Aorta (tissue), 5 donors: ENCODE measurements at places on chromosomes 4 and X.

DNA sequence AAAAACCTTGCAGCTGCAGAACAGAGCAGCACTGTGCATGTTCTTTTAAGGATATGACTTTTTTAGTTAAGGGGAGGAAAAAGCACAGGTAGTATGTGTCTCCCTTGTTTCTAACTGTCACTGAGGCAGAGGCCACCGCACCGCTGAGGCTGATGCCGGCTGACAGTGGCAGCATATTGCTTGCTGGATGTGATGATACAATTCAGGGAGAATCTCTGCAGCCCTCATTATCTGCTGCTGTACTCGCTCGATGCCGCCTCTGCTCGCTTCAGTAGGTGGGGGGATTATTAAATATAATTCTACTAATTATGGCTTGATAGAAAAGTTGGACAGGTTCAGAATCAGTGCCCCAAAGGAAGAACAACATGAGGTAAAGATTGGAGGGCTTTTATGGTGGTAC is 378.8 kb upstream of the NOCT start:
- no peaks in the 10 kb centered on the region for H3K36me3 ChIP-seq
- H3K27me3 ChIP-seq: no peaks in the 10 kb centered on the region
- no peak overlapping the region for H3K27ac ChIP-seq
- no peak overlapping the region for H3K4me3 ChIP-seq
- no peaks in the 10 kb centered on the region for H3K4me1 ChIP-seq
- DNase-seq: no peak

DNA sequence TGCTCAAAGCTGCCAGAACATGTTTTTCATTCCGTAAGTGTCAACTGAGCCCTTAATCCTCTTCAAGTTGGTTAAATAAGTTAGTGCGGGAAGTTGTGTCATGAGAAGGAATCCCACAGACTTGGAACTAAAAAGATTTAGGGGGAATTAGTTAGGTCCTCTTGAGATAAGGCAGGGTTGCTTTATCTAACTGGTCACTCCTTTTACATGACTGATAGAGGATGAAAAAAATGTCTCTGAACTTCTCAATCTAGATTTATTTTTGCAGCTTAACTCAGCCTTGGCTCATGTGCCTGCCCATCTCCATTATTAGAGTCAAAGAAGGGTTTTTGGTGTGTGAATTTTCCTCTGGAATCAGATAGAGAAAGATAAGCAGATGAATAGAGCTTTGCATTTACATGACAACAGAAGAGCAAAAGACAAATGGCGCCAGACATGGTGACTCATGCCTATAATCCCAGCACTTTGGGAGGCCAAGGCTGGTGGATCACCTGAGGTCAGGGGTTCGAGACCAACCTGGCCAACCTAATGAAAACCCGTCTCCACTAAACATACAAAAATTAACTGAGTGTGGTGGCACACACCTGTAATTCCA is 882.9 kb downstream of the RPA4 start:
- no peak for DNase-seq
- H3K4me3 ChIP-seq: no peak overlapping the region

- H3K27me3 ChIP-seq: no peaks in the 10 kb centered on the region
- no peak overlapping the region for H3K27ac ChIP-seq
- no peak for DNase-seq
- no peaks in the 10 kb centered on the region for H3K4me1 ChIP-seq
- H3K4me3 ChIP-seq: no peak overlapping the region
- H3K36me3 ChIP-seq: no peaks in the 10 kb centered on the region
These were observed 67.6 kb upstream of the DCLK2 start for GRCh38 chr4:150010525-150011126.

GRCh38 chr4:28351826-28352225 is 1491.2 kb downstream of the STIM2 start:
- H3K27me3 ChIP-seq: no peaks in the 10 kb centered on the region
- no peak for DNase-seq
- no peak overlapping the region for H3K4me3 ChIP-seq
- no peaks in the 10 kb centered on the region for H3K36me3 ChIP-seq
- H3K27ac ChIP-seq: no peak overlapping the region

DNA sequence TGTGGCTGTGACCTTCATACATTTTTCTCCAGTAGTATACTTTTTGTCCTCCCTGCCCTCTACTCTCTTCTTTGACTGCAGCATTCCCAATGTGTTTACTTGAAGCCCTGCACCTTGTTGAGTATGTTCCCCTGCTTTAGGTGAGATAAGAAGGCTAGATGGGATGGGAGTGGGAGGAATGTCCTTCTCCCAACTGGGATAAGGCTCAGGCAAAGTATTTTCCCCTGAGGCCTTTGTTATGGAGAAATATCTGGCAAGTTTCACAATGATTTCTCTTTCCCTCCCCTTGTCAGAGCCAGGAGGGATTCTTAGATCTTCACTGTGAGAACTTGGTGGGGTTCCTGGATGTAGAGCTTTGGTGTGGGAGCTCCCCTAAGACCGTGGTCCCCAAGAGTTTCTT is 131.8 kb downstream of the CLCN5 start:
- DNase-seq: no peak
- no peaks in the 10 kb centered on the region for H3K27me3 ChIP-seq
- no peak overlapping the region for H3K4me3 ChIP-seq
- no peaks in the 10 kb centered on the region for H3K4me1 ChIP-seq
- H3K27ac ChIP-seq: no peak overlapping the region
